ENCODE measurements at places on chromosomes 5 and 9.

- DNase-seq = no peak
These were observed 4.3 kb upstream of the MXD3 start for GRCh38 chr5:177316005-177316404.

DNA sequence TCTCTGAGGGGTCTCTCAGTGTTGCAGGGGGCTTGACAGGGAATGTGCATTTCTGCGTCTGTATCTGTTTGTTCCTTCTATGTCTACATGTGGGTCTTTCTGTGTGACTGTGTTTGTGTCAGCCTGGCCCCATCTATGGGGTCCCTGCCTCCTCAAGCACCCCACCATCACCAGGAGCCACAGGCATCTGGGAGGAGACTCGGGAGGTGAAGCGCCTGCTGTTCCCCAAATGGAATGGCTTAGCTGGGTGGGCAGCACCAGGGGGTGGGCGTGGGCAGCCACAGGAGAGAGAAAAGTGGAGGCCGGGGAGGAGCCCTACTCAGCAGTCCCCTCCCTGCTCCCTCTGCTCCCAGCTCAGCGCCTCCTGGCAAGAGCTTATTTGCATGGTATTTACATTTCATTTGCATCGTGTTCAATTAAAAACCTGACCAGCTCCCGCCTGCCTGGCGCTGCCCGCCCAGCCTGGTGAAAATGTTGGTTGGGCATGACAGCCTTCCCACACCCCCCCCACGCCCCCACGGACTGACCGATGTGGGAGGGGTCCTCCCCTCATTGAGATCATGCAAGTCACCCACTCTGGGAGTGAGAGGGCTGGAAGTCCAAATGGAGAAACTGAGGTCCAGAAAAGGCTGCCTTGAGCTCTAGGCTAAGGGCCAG lies 50.5 kb downstream of the CXXC5 start:
- no peak for DNase-seq

DNA sequence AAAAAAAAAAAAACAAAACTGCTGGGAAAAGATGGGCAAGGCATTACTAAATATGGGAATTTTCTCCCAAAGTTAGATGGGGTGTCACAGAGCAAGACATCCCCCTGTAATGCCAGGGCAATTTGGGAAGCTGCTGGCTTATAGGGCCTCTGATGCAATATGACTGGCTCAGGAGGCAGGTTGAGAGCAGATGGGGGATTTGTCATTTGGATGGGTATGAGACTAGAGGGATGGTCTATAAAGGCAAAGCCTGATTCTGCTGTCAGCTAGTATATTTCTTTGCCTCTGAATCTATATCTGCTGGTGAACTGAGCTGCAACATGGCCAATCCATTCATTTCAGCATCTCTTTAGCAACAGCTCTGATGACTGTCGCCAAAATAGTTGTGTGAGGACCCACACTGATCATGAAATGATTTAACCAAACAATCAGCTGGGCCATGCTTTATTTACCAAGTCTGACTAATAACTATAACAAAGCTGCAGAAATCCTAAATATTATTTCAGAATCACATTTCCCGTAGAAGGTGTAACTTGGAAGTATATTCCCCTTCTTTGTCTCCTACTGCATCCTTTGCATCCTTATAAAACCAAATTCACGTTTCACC lies 455.1 kb upstream of the ZNF608 start:
- no peak for DNase-seq

DNA sequence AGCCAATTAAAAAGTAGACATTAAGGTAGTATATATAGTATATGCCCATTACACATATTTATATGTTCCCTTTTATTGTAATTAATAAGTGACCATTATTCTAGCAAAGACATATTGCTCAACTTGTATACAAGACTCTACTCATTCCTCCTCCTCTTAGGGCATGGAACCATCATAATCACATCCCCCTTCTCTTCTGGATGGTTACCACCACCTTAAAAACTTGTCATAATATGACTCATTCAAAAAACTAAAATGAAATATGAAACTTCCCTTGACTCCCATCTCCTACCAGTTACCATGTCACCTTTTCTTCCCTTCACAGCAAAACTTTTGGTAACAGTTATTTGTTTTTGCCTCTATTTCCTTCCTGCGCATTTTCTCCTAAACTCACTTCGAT lies 438.7 kb downstream of the KDM4C start:
- no peak for DNase-seq

GRCh38 chr9:84567805-84568204 lies 101.7 kb upstream of the NTRK2 start:
- no peak for DNase-seq

GRCh38 chr9:93464876-93465275 lies 11.5 kb upstream of the FAM120AOS start:
- DNase-seq = no peak

DNA sequence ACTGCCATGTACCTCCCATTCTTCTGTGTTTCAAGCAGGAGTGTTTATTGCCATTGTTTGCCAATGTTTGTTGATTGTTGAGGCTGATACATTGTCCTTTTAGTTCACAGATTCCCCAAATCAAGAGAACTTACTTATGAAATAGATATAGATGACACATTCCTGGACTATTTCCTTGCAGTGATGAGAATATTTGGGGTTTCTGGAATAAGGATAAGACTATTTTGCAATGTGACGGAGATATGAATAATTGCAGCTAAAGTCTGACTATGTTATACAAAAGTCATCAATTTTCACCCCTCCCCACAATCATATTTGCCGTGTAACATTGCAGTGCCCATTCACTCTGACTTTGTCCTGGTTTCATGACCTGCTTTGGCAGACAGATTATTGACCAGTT lies 460.8 kb downstream of the CDH10 start:
- no peak for DNase-seq

DNA sequence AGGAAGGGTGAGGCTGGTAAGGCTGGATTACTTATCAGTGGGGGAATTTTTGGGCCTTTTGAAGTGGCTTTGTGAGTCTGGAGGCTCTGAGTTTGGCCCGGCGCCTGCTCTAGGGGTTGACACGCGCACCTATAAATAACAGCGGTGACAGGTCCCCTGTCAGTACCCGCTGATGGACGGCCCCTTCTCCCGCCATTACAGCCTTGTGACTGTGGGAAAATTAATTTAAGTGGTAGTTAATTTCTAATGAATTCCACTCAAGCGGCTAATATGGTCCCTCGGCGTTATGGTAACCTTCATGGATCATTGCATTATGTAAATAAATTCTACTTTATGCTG lies 16.5 kb downstream of the MRPL36 start:
- no peak for DNase-seq

DNA sequence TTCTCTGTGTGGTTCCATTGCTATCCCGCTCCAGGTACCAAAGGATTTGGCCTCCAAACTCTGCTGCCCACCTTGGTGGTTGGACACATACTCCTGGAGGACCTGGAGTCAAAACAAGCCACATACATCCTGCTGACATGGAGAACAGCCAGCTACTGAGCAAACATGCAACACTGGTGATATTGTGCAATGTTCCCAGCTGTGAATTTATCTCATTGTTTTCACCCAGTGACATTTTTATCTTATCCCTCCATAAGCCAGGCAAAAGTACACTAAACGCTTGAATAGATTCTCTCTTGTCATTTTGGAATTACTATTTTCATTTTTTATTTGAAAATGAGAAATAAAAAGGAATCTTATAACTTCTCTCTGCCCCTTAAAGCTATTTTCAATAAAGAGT lies 11.1 kb upstream of the CTSL start:
- no peak for DNase-seq
